ENCODE measurements at places on chromosomes 3 and 15. TPM values are rescaled to one million over a fixed set of nuclear protein-coding genes. Genes with fewer than 3 reads are reported as not detected.

Gene ATP8B4
- total RNA-seq, result 11.4 TPM

Gene CLDN18
- not detected for total RNA-seq

Gene TLR9
- not detected for total RNA-seq

Gene SCG3
- total RNA-seq, result not detected

Gene LRRC2
- total RNA-seq, result 10.8 TPM

Gene HYKK
- total RNA-seq, result 3.9 TPM

Gene CCNB2
- total RNA-seq, result 23.3 TPM

Gene ZNF774
- total RNA-seq, result 0.51 TPM

Measured in GM23248 (cell line).